ENCODE measurements at places on chromosomes 11 and 22.

DNA sequence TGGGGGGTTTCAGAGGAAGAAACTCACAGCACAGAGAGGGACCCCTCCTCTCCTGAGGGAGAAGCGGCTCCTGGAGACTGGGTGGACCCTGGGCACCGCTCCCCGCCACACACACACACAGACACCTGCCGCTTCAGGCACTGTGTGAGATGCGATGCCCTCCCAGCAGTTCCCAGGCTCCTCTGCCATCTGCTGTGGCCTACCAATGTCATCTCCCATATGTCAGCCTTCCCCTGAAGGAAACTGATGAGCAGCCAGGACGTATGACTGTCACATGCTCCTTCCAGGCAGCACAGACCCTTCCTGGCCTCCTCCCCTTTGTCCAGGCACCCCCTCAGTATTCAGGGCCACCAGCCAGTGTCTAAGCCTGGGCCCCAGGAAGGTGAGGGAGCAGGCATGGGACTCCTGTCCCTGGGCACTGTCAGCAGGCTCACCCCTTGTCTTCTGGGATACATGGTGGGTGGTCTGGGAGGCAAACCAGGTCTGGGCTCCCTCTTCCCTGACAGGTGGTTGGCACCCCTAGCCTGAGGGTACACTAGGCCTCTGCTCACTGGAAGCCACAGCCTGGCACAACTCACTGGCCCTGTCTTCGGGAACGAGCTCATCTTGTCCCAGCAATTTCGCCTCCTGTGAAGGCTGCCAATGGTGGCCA is 11.8 kb upstream of the BCR start:
- no peak for DNase-seq

- no peak for DNase-seq
Measured at GRCh38 chr11:18617688-18618341, 16.3 kb downstream of the SPTY2D1 start.

DNA sequence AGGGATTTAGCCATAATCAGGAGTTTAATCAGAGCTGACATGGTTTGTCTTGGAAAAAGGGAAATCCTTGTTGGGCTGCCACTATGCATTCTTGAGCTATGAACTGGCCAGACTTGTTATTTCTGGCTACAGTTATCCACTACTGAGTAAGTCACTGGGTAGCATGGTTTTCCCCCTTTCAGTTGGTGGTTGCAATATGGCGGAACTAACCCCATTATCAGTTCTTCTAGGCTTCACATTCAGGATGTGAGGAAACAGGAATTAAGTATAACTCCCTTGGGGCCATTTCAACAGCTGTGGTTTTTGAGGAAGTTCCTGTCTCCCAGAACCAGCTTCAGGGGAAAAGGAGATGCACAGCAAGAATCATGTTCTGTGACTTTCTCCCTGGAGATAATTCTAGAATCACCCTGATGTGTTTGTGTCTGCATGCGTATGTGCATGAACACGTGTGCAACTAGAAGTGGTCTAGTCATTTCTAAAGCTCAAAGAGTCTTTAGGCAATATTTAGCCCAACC is 103.0 kb upstream of the CD44 start:
- DNase-seq = no peak

GRCh38 chr11:92123540-92123939 is 101.1 kb upstream of the FAT3 start:
- no peak for DNase-seq

DNA sequence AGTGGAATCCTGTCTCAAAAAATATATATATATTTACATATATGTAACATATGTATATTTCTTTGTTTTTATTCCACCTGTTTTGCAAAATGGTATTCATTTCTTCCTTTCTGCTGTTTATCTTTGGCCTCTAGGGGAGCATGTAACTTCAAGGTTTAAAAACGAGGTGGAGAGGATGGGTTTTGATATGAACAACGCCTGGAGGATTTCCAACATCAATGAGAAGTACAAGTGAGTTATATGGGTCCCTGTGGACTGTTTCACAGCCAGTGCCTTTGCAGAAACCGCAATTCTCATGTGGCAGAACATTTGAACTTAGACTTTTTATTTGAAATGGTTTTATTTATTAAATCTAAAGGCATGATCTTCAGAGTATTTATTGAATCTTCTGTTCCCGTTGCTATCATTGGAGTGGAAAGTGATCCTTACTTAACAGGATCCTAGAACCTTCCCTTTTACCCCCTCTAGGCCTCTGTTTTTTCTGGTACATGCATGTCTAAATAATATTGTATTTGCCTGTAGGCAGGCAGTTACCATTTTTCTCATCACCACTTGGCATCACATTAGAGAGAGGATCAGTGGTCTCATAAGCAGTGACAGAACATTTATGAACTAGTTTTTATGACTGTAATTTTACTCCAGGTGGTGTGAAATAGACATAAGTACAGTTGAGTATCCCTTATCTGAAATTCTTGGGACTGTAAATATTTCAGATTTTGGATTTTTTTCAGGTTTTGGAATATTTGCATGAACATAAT is 81.5 kb upstream of the HORMAD2 start:
- DNase-seq = no peak

- DNase-seq = no peak
Measured at GRCh38 chr22:32574958-32575910, 100.6 kb downstream of the FBXO7 start.

GRCh38 chr22:49136816-49137180 is 690.9 kb downstream of the BRD1 start:
- DNase-seq = no peak

GRCh38 chr11:128663824-128664223 is 30.0 kb upstream of the FLI1 start:
- no peak for DNase-seq

- no peak for DNase-seq
Measured at GRCh38 chr11:1047595-1048156, 11.2 kb upstream of the MUC6 start.

- DNase-seq = no peak
Measured at GRCh38 chr11:75853971-75854370, 39.0 kb downstream of the UVRAG start.

DNA sequence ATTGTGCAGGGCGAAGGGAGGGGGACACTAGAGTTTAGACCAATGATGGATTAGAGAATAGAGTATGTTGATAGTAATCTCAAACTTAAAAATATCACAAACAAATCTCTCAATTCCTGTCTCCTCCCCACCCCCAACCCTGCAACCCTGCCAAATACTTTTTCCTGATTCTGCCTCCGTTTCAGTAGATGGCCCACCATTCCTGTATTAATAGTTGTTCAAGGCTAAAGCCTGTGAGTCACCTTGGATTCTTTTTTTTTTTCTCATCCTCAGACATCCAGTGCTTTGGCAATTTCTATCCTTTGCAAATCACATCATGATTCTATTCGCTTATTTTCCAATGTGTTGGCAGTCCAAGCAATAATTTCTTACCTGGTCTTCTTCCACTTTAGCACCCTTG is 207.9 kb downstream of the DYNC2H1 start:
- no peak for DNase-seq

DNA sequence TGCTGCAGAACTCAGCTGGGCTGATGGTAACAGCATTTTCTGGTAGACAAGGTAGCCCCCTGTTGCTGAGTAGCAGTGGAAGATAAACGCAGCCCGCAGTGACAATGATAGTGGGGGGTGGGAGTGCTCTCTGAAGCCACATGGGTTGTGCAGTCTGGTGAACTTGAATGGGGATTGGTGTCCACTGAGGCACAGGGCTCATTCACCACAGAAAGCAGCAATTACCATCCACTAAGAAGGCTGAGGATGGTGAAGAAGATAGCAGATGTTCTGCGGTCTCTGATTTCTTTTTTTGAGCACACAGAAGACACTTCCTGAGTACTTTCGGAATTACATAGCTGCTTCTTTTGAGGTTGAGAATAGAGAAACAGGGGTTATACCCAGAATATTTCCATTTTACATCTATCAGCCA is 150.3 kb downstream of the LRRC4C start:
- DNase-seq = no peak

- DNase-seq = no peak
Measured at GRCh38 chr11:81644239-81644840, 1089.3 kb downstream of the FAM181B start.

DNA sequence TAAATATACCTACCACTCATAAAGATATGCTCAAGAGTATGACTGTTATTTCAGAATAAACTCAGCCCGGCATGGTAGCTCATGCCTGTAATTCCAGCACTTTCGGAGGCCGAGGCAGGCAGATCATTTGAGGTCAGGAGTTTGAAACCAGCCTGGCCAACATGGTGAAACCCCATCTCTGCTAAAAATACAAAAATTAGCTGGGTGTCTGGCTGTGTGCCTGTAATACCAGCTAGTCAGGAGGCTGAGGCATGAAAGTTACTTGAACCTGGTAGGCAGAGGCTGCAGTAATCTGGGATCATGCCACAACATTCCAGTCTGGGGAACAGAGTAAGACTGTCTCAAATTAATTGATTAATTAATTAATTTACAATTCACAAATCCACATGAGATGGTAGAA is 208.2 kb upstream of the PDGFD start:
- DNase-seq = no peak

DNA sequence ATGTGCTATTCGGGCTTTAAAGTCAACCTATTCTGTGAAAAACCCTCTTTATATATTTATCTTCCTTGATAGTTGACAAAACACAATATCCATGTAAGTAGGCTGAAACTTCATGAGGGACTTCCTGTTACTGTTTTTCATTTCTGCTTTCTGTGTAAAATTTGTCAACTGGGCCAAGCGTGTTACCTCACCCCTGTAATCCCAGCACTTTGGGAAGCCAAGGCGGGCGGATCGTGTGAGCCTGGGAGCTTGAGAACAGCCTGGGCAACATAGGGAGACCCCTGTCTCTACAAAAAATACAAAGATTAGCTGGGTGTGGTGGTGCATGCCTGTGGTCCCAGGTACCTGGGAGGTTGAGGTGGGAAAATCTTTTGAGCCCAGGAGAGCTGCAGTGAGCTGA is 66.5 kb upstream of the SLC25A18 start:
- no peak for DNase-seq

DNA sequence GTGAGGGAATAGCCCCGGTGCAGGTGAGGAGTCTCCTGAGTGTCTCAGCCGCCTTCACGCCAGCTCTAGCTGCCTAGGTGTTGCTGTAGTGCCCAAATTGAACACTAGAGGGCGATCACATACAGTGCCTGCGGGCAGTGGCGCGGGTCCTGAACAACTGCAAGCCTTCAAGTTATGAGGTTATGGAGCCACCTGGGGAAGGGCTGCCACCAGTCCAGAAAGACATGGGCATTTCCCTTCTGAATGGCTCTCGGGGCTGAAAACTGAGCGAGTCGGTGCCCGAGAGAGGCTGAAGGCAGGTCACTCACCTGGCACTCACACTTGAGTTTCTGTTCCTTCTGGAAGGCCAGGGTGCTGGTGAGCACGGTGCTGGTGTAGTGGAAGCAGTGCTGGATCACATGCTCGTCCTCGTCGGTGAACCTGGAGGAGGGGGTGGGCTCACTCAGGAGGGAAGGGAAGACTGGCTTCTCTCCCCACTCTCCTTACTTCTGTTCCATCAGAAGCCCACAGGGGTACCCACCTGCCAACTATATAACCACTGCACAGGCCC is 88.4 kb downstream of the PDE2A start:
- peak; percentile 51 for DNase-seq
